ENCODE measurements at places on chromosomes 12 and 14. TPM values are rescaled to one million over a fixed set of nuclear protein-coding genes. Genes with fewer than 3 reads are reported as not detected.

The LRRC10 gene
- 39.2 TPM for total RNA-seq

The TPPP2 gene
- total RNA-seq: 1.1 TPM

The DGLUCY gene
- 202 TPM for total RNA-seq

The TRPV4 gene
- total RNA-seq: 0.32 TPM

The TSHR gene
- total RNA-seq: not detected

The RAB2B gene
- 15.1 TPM for total RNA-seq

The POTEM gene
- not detected for total RNA-seq

- DNase-seq: no peak
These were observed 21.8 kb downstream of the GOLGA3 start for GRCh38 chr12:132806857-132807256.

DNA sequence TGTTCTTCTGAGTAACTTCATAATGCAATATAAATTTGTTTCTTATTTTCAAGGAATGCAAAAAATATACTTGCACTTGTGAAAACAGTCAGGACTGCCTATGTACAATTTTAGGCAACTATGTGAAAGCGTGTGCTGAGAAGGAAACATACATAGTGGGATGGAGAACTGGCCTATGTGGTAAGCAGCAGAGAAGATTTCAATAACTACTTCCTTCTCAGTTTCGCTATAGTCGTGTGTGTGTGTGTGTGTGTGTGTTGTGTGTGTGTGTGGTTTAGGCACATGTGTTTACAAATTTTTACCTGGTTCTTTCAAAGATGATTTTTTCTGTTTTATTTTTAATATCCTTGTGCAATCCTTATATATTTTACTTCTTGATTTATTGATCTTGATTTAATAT lies 211.8 kb downstream of the LRRK2 start:
- DNase-seq: no peak

GRCh38 chr14:58844544-58844943 lies 206.8 kb downstream of the DACT1 start:
- DNase-seq: no peak

- no peak for DNase-seq
These were observed 128.5 kb downstream of the HMGA2 start for GRCh38 chr12:65952737-65953209.

- no peak for DNase-seq
These were observed 7.9 kb downstream of the NKX2-1 start for GRCh38 chr14:36511981-36512584.

DNA sequence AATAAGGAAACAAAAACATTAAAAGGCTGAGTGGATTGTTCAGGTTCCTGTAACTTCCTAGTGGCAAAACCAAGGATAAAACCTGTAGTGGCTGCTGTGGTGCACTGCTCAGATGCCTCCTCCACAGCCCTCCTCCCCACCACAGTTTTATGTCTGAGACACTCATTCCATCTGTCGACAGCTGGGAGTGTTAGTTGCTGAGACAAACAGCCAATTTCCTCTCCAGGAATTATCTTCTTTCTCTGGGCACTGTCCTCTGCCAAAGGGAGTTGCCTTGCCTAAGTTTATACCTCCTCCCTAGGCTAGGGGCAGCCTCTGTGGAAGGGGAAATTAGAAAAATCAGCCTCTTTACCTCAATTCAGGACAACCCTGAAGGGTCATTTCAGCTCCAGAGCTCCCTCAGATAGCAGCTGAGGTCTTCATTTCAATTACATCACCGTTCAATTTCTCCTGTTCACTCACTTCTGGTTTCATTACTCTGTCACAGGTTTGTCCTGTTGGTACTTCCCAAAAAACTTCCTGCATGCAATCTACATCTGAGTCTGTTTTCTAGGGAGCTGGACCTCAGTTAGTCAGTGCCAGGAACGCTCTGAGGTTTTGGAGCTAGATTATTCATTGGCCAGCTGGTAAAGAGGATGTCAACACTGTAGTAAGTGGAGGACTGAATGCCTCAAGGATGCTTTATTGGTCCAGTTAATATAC lies 74.9 kb upstream of the ATP2B1 start:
- no peak for DNase-seq

GRCh38 chr12:118330421-118331018 lies 42.2 kb downstream of the TAOK3 start:
- DNase-seq: no peak

GRCh38 chr12:113552760-113553159 lies 81.1 kb upstream of the LHX5 start:
- DNase-seq: no peak

GRCh38 chr14:33393895-33394368 lies 455.3 kb downstream of the NPAS3 start:
- DNase-seq: no peak

DNA sequence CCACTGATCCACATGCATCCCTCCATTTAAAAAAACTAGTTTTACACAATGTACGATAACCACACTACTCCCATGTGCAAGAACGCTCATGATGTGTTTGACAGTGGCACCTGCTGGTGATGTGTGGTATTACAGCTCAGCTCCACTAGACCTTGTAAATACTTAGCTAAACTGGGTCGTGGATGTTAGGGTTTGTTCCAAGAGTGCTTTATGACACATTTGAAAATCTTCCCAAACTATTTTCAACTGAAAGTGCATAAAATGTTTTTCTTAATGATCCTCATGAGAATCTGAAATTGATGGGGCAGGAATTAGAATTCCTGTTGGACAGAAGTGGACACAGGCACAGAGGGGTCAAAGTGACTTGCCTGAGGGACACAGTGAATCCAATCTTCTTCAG lies 99.2 kb downstream of the SCARB1 start:
- DNase-seq: no peak

DNA sequence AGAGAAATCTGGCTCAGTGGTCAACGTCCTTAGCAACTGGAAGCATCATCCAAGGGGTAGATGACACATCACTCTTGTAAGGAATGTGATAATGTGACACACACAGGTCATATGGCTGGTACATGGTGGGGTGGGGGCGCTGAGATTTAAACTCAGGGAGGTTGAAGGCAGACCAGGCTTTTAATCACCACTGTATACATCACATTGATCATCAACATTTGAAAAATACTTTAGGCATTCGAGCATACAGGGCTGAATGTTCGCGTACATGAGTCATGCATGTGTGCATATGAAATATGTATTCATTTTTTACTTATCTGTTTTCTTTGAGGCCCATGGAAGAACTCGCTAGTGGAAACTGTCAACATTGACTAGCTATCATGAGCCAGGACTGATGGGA lies 976.4 kb downstream of the VRK1 start:
- no peak for DNase-seq

DNA sequence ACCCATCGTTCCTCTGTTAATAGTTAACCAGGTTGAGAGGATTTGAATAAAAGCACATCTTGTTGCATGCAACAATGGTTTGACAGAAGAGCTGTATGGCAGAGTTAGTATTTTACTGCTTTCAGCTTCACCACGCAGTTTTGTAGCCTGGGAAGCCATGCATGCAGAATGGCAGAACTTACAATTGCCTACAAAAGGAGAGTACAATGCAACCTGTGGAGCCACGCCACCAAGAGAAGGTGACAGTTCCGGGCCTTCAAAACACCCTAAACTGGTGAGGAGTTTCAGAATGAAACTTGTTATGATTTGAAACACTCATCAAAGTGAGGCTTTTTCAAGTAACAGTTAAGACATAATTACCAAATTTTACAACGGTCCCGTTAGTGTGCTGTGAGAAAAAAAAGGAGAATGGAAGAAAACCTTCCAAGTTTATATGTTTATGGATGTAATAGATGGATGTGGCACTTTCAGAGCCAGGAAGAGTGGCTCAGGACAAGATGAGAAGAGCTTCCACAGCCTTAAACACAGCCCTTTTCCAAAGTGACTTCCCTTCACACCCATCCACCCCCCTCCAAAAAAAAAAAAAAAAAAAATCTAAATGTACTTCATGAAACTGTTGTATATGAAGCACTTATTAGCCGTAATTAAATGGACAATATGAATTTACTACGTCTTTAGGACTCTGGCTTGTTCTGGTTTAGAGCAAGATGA lies 158.7 kb downstream of the EGLN3 start:
- no peak for DNase-seq

GRCh38 chr12:68568922-68569569 lies 41.7 kb upstream of the RAP1B start:
- no peak for DNase-seq

DNA sequence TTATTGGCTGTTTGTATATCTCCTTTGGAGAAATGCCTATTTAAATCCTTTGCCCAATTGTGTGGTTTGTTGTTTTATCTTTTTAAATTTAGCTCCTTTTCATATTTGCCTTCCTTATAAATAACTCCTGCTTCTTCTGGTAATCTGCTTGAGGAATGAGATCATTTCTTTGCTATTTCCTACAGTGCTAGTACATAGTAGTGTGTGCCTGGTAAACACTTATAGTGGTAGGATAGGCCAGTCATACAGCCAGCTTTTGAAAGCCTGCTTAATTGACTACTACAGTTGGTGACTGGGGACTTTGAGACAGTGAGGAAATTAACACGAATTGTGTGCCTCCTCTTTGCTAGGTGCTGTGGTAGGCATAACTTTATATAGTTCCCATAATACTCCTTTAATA lies 68.7 kb downstream of the BORCS5 start:
- no peak for DNase-seq
